Astrocyte (in vitro differentiated cells and primary cell): ENCODE measurements at places on chromosomes 7 and 10.

DNA sequence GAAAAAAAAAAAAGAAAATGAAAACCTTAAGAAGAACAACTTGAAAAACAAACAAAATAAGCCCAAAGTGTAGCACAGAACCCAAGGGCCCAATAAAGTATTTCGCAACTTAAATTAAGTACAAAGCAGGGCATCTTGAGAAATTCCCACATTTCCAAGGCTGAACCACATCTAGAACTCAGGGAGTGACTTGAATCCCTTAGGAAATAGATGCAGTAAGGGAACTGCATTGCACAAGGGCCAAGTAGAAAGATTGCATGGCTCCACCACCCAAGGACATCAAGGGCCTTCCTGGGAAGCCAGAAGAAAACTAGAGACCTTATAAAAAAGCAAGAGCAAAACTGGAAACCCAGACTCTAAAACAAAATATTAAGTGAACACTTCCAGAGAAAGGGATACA, 352.7 kb downstream of the CXCL12 start:
- no peak for DNase-seq

GRCh38 chr7:113431406-113431805, 313.1 kb upstream of the SMIM30 start:
- DNase-seq, result no peak

DNA sequence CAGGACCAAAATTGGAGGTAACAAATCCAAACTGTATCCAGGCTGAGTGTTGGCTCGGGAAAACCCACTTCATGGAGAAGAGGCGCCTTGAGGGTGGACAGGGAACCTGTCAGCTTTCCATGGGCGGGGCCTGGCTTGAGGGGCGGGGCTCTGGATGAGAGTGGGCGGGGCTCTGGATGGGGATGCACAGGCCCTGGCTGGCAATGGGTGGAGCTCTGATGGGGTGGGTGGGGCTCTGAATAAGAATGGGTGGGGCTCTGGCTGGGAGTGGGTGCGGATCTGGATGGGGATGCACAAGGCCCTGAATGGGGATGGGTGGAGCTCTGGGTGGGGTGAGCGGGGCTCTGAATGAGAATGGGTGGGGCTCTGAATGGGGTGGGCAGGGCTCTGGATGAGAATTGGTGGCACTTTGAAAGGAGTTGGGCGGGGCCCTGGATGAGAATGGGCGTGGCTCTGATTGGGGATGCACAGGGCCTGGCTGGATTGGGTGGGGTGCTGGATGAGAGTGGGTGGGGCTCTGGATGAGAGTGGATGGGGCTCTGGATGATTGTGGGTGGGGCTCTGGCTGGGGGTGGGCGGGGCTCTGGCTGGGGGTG, 96.6 kb upstream of the NPTX2 start:
- no peak for DNase-seq

GRCh38 chr10:30476511-30477155, 42.6 kb downstream of the MAP3K8 start:
- no peak for DNase-seq

- no peak for DNase-seq
Observed at GRCh38 chr7:84142726-84143125, 51.9 kb downstream of the SEMA3A start.

DNA sequence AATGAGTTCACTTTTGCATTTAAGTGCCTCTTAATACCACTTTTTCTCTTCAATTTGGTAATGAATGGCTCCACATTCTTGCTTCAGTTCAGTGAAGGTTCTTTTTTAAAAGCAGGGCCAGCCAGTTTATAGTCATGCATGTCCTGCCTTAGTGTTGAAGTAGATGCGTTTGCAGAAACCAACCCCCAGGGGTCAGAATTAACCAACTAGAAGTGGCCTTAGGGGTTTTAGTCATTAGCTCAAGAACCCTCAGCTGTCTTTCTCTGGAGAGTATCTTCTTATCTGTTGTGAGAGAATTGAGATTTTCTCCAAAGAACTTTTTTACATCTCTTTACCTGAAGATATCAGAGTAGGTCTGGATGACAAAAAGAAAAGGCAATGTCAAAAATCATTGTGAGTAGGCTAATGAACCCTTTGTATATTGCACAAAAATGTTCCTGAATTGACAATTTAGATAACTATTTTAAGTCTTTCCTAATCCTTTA, 82.2 kb downstream of the PIK3CG start:
- DNase-seq, result peak; percentile 39
